ENCODE measurements at places on chromosomes 7 and 10.

GRCh38 chr7:50614721-50615518 is 49.7 kb upstream of the DDC start:
- DNase-seq: no peak

GRCh38 chr7:114081606-114082425 is 163.0 kb upstream of the PPP1R3A start:
- DNase-seq: no peak

DNA sequence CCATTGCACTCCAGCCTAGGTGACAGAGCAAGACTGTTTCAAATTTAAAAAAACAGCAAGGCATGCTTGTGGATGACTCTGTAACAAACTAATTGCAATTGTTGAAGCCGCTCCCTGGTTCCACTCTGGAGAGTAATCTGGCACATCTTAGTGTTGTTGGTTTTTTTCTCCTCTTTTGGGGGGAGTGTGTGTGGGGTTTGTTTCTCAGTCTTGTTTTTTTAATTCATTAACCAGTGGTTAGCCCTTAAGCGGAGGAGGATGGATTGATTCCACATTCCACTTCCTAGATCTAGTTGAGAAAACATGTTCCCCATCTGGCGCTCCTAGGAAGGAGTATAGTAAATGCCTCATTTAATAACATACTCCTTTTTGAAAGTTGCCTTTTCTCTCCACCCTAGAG is 8.6 kb upstream of the ZNF713 start:
- no peak for DNase-seq

DNA sequence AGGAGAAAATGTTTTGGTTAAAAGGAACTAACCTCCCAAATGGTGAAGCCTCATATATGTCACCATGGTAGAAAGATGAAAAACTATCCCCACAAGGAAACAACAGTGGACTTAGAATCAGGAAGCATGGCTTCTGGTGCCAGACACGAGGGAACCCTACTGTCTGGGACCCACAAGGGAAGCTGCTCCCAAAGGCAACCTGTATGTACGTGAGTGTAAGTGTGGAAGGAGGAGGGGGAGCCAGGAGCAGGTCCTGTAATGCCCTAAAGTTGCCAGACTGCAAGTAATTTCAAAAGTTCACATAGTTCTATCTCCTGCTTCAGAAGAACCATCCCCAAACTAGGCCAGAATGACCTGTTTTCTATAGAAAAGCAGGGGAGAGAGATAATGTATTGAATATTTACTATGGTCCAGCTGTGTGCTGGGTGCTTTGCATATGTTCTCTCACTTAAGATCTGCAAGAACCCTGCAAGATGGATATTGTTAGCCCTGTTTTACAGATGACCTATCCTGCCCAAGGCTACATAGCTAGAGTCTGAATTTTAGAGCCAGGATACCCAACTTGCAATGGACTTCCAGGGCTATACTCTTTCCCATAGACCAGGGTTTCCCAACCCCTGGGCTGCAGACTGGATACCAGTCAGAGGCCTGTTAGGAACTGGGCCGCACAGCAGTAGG is 19.2 kb downstream of the DUSP5 start:
- no peak for DNase-seq

- no peak for DNase-seq
These were observed 31.5 kb downstream of the MPLKIP start for GRCh38 chr7:40102897-40103296.

- DNase-seq: no peak
These were observed 15.8 kb upstream of the C10orf90 start for GRCh38 chr10:126686268-126686667.

GRCh38 chr10:126124668-126125349 is 228.4 kb downstream of the FANK1 start:
- DNase-seq: no peak

GRCh38 chr7:73973091-73973490 is 54.9 kb upstream of the ELN start:
- no peak for DNase-seq

DNA sequence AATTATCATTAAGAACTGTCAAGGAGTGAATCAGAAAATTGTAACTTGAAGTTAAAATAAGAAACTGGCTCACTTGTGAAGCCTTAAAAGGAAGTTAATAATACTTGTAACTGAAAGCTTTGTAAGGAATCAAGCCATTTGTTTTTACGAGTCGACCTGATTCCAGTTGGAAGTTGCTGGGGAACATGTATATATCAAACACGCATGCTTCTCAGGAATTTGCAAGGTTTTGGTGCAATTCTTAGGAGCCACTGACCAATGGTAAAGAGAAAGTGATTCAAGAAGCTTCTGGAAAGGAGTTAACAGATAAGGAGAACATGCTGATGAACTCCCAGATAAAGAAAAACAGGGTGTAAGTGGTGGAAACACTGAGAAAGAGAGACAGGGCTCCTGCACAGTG is 56.4 kb downstream of the ETV1 start:
- DNase-seq: no peak
